ENCODE measurements at places on chromosomes 3 and 15.

- DNase-seq, result peak; percentile 68
Measured at GRCh38 chr3:53219895-53220483, 35.8 kb downstream of the TKT start.

DNA sequence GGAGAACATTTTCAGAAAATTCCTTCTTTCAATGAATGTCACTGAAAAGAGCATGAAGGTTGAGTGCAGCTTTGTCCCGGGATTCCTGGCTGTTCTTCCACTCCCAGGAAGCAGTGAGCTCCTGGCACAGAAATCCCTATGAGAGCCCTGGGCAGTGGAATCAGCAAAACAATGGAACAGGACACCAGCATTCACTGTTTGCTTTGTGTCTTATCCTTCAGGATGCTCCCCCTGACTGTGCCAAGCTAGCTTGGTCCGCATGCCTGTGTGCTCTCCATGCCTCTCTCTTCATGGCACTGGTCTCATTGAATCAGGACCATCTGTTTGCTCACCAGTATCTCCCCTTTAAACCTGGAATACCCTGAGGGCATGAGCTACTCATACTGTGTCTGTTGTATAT is 102.0 kb upstream of the GADL1 start:
- no peak for DNase-seq

- no peak for DNase-seq
Measured at GRCh38 chr3:11523572-11524101, 120.1 kb downstream of the VGLL4 start.

DNA sequence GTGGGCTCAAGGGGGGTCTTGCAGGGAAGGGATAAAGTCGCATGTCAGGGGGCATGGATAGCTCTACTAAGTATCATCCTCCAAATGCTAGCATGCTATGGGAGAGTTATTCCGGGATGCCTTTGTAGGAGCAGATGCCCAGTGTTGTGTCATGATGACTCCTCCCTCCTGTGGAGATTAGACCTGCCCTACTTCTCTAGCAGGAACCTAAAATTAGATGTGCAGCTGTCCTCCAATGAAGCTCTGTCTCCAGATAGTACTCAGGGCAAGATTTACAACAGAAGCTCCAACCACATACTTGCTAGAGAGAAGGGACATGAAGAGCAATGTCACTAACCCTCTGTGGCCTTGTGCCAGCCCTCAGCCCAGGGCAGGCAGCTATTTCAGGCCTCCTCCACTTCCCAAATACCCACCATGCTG is 82.5 kb downstream of the AGBL1 start:
- no peak for DNase-seq

DNA sequence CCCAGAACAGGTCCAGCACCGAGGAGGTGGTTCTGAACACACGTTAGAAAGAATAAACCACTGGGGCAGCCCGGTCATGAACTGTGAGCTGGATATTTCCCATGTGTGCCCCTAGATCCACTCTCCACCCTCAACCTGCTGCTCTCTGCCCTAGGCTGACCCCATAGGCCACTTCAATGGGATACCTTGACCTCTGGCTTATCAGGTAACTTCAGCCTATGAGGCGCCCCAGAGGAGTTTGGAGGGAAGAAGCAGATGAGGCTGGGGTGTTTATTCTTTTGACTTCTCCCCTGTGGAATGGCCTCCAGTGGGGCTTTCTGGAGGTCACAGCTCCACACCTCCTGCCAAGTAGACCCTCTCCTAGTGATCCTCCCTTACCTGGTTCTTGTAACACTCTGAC is 47.7 kb upstream of the SLC7A14 start:
- DNase-seq, result no peak

DNA sequence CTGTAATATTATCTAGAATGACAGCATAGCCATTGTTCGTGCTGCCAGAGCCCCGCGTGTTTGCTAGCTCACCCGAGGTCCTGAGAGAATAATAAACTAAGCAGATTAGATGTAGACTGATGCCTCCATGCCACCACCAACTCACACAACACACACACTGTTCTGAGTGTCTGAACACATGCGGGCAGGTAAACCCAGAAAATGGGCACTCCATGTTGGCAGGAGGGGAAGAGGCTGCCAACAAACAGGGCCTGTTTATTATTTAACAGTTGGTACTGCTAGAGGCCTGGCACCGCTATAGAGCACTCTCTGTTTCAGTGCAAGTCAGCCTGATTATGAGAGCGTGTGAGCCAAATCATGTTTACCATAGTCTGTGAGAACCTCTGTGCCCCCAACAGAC is 299.0 kb downstream of the ZBTB20 start:
- DNase-seq, result no peak

DNA sequence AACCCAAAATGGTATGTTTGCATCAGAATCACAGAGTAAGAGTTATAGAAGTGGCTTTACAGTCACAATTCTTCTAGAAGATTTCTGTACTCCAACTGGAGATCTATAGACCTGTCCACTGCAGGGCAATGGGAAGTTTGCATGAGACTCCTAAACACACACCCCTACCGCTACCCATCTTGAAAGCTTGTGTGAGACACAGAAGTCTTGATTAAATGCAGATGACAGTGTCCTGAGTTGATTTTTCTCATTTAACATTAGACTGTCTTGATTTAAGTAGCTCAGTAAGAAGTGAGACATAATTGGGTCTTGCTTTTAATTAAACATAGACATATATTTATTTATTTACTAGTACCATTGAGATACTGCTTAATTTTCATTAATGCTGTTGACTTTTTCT is 54.4 kb downstream of the CD47 start:
- DNase-seq, result no peak

GRCh38 chr3:185290266-185290665 is 36.4 kb upstream of the EHHADH start:
- DNase-seq, result no peak

- no peak for DNase-seq
Measured at GRCh38 chr15:59307165-59307537, 65.5 kb downstream of the MYO1E start.

GRCh38 chr15:55555089-55555488 is 33.1 kb downstream of the PYGO1 start:
- DNase-seq, result no peak

DNA sequence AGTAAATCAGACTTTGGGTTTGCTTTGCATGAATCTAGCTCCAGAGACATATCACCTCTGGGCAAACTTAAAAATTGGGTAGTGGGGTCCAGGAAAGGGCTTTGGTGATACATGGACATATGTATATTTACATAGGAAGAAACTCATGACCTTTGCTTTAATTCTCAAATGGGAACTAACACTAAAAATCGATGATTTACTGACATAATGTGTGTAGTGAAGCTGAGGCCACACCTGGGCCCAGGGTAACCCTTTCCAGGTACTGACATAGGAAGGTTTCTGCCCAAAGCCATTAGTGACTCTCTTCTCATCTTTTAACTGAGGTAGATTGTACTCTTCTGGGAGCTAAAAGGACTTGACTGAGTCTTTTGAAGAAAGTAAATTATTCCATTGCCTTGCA is 411.2 kb upstream of the TBL1XR1 start:
- DNase-seq, result no peak

DNA sequence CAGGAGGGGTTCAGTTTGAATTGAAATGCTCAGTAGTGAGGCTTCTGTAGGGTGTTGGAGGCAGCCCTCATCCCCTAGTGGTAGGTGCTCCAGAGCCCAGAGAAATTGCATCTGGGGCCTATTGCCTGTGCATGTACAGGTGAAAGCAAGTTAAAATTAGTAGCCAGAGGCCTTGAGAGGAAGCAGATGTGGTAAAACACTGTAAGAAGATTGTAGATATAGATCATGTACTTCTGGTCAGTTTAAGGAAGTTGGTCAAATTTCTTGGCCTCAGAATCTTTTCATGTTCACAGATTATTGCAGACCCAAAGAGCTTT is 34.6 kb downstream of the IGSF10 start:
- DNase-seq, result no peak

GRCh38 chr15:79037848-79038247 is 52.7 kb downstream of the RASGRF1 start:
- no peak for DNase-seq

DNA sequence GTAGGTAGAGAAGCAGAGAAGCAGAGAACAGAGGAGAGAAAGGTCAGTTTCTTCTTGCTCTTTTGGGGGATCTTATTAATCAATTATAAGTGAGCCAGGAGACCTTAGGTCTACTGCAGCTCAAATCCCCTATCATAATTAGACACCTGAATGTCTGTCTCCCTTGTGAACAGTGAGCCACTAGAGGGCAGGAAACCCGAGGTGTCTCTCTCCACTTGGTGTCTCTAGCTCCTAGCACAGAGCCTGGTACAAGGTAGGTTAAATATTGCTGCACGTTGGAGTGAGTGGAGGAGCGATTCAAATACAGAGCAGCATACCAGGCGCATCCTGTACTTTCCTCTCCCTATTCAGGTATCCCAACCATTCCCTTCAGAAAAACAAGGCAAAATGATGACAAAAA is 2.0 kb upstream of the ST8SIA2 start:
- peak; percentile 73 for DNase-seq
